ENCODE measurements at places on chromosomes 1 and 21.

GRCh38 chr1:206674745-206675175 is 9.9 kb upstream of the MAPKAPK2 start:
- DNase-seq = no peak

DNA sequence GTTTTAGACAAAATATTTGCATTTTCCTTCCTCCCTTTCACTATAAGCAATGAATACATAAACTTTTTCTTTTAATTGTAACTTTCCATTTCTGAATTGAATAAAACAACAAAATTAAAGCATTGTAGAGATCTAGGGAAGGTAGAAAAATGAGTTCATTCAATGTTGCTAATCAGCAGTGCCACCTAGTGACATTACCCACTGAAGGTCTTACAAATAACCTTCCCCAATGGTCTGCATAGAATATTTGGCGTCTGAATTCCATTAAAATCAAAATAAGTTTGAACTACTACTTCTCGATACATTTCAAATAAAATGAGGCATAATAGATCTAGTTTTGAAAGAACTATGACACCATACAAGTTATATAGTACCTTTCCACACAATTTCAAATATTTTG is 19.6 kb downstream of the FH start:
- no peak for DNase-seq

DNA sequence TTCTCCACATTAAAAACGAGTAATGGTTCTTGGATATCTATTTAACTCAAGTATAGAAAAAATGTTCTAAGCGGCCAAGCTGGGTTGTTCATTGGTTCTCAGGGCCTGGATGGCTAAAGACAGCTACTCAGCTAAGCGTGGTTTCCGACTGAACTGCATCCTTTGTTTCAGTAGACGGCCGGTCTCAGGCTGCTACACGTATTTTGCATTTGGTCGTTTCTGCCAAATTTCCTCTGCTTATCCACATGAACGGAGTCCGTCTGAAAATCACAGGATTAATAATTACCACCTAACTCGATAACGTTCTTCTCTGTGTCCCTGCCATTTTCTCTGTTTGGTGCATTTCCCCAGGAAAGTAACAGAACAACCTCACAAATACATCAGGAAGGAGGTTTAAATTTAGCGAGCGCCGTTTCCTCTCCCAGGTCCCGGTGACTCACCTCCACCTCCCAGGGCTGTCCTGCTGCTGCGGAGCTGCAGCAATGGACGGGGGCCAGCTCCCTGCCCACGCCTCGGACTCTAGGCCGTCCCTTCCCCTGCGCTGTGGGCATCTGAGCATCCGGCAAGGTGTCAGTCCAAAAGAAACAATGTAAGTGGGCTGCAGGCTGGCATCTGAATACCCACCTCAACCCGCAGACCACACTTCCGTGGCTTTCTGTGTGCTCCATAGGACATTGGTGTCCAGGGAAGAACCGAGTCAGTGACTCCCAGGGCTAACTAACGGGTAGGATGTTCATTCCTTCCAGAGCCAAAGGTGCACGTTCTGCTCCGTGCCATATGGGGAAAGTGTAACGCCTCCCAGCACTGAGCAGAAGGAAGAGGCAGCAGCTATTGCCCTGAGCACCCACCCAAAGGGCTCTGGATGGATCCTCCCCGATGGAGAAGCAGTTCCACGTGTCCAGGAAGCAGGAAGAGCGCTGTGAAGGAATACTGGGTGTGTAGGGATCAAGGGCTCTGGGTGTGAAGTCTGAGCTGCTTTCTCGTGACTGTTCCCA is 4.1 kb upstream of the GABRD start:
- DNase-seq = no peak

DNA sequence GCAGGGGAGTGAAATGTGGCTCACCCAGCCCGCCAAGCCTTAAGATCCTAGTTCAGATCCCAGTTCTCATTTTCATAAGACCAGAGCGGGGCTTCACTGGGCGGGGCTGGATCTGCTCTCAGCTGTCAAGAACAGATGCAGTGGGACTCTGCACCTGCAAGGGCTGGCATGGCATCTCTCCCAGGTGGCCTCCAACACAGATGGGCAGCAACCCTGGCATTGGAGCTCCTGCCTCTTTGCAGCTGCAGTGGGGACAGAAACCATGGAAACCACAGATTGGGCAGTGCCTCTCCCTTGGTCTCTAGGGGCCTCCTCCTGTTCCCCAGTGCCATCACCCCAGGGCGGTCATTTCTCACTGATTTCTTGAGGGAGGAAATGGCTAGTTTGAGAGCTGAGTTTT is 267.7 kb downstream of the PRDM2 start:
- DNase-seq = no peak
